Activated CD4-positive, CD25-positive, alpha-beta regulatory T cell treated with anti-CD3 and anti-CD28 coated beads, Interleukin-2, amount 50 U/mL, for 24 hours (primary cell): ENCODE measurements at places on chromosomes 7 and 10.

GRCh38 chr10:104925232-104925851 lies 284.3 kb downstream of the SORCS3 start:
- ATAC-seq = no peak

DNA sequence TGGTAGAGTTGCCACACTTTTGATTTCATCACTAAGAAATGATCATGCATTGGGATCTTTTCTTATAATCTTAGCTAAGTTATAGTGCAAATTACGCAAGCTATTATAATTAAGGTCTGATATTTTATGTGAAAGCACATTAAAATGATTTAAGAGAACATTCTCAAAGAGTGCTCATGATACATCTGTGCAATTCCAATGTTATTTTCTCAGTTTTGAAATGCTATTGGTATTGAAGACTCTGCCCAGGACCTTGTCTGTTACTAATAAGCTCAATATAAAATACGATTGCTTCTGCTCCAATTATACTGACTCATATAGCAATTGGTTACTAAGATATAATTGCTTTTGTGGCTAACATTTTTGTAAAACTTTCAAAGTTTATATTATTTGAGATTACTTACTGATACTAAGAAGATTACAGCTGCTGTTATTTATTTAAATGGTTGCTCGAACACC lies 180.9 kb downstream of the ADAM12 start:
- ATAC-seq = no peak

- ATAC-seq = no peak
Observed at GRCh38 chr10:68752711-68753350, 31.8 kb downstream of the CCAR1 start.

- no peak for ATAC-seq
Observed at GRCh38 chr10:31467791-31468535, 148.9 kb downstream of the ZEB1 start.

DNA sequence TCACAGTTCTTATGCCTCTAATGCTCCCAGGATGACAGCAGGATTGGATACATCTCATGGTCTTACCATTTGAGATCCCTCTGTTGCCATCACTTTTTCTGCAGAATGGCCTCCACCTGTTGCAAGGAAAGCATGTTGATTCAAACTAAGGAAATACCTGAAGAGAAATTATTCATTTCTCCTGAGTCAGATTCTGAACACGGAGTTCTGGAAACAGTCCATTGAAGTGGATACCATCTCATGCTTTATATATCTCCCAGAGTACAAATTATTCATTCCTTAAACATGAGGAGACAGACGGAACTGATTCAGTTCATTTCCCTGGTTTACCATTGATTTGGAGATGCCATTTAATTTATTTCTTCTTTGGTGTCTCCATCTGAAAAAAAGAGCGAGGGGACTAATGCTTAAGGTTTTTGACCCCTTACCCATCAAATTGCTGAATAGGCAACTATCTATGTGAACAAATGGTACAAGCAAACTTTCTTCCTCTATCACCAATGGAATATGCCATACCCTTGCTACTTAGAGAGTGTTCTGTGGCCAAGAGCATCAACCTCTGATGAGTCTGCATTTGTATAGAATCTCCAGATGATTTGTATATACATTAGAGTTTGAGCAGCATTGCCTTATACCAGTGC lies 305.0 kb upstream of the LRGUK start:
- ATAC-seq = no peak

GRCh38 chr10:2380218-2380617 lies 642.9 kb upstream of the ADARB2 start:
- ATAC-seq = no peak

GRCh38 chr10:5730766-5731165 lies 46.1 kb downstream of the TASOR2 start:
- no peak for ATAC-seq

- ATAC-seq = peak; percentile 46
Observed at GRCh38 chr7:112272921-112273561, 66.5 kb downstream of the ZNF277 start.

- no peak for ATAC-seq
Observed at GRCh38 chr10:117075064-117075463, 63.0 kb downstream of the VAX1 start.

DNA sequence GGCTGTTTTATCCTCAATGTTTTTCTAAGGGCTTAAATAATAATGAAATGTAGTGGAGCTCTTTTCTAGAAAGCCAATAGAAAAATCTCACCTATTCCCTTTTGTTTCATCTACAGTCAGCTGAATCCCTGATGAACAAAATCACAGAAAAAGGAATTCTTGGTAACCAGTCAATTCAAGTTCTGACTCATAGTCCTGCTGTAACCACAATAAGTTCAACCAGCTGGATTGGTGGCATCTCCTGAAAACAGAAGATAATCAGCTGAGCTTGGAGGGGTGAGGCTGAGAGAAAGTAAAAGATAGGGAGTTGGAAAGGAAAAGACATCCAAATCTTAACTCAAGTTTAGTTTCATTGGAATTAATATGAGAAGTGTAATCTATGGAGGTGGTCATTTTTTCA lies 772.1 kb downstream of the CCSER2 start:
- no peak for ATAC-seq

DNA sequence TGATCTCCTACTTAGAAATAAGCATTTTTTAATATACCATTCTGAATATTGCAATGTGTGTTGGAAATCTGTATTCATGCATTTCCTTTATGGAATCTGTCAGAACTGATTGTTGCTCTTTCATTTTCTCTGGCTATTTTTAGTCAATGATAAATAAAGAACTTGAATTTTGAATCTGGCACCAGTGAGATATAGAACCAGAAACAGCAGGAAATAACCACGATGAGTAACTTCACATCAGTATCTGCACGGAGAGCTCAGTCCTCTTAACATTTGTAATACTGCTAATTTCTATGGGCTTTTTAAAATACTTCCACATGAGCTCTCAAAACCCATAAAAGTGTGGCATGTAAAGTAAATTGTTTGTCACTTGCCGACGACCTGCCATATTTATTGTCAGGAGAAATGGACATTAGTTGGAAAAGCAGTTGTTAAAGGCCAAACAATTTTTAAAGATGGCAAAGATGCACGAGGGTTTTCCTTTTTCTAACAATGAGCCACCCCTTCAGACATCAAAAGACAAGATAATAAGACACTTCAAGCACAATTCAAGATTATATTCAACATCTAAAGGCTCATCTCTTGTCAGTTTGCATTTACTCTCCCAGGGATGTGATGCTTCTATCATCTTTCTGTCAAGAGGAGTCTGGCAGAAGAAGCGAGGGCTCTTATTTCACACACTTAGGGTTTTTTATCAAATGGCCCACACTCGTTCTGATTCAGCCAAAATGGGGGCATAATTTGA lies 118.3 kb downstream of the POU6F2 start:
- no peak for ATAC-seq

- no peak for ATAC-seq
Observed at GRCh38 chr7:7972128-7972527, 3.5 kb downstream of the GLCCI1 start.

DNA sequence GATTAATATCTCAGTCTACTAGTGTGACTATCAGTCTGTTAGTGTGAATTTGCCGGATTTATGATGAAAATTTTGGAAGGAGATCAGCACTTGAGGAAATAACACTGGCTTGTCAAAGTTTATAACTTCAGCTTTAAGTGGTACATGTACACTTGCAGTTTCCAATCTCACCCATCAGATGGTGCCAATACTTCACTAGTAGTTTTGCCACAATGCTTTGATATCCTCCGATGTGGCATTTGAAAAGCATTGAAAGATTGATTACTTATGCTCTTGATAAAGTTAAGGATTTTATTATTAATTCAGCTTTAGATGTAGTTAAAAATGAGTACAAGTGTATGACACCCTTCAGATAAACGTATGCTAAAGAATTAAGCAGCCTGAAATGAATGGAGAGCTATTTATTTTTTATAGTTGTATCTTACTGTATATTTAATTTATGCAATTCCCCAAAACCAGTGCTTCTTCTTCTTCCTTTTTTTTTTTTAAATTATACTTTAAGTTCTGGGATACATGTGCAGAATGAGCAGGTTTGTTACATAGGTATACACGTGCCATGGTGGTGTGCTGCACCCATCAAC lies 98.2 kb downstream of the ANLN start:
- no peak for ATAC-seq

GRCh38 chr10:1882180-1882579 lies 144.9 kb upstream of the ADARB2 start:
- ATAC-seq = no peak
